Brain microvascular endothelial cell (primary cell): ENCODE measurements at places on chromosomes 12 and 14.

- DNase-seq = no peak
Measured at GRCh38 chr12:49220972-49221371, 32.1 kb upstream of the TUBA1A start.

- no peak for DNase-seq
Measured at GRCh38 chr12:52915637-52916036, 10.8 kb upstream of the KRT8 start.

- no peak for DNase-seq
Measured at GRCh38 chr12:41892302-41892701, 252.4 kb downstream of the GXYLT1 start.

- no peak for DNase-seq
Measured at GRCh38 chr14:96804895-96805294, 7.7 kb downstream of the VRK1 start.

GRCh38 chr12:65826353-65827171 lies 2.3 kb downstream of the HMGA2 start:
- DNase-seq = no peak

DNA sequence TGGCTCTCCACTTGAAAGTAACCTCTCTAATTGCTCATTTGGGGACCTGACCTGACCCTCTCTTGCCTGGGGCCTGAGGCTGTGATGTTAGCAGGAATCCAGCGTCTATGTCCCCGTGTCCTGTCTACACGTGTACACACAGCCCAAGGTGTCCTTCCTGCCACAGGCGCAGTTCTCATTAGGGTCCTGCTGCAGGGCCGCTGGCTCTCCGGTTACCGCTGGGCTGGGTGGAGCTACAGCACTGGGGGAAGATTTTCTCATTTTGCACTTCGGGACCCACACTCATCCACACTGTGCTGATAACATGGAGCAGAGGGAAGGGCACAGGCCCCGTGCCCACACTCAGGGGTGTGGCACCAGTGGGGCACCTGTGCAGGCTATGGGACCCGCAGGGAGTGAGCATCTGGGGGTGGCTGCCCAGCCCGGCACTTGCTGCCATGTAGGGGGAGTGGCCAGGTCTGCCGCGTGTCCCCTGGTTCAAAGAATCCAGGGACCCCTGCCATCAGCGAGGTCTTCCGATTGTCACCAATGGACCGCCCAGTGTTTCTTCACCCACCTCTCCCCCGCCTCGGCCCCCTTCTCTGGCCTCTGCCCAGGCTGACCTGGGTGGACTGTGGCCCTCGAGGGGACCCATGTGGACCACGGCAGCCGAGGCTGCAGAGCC lies 98.7 kb upstream of the SFSWAP start:
- no peak for DNase-seq

DNA sequence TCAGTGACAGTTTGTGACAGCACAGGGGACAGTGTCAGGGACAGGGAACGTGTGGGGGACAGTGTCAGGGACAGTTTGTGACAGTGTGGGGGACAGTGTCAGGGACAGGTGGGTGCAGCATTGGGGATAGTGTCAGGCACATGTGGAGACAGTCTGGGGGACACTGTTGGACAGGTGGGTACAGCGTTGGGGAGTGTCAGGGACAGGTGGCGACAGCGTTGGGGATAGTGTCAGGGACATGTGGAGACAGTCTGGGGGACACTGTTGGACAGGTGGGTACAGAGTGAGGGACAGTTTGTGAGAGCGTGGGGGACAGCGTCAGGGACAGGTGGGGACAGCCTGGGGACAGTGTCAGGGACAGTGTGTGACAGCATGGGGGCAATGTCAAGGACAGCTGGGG lies 140.0 kb downstream of the TMEM121 start:
- DNase-seq = no peak

DNA sequence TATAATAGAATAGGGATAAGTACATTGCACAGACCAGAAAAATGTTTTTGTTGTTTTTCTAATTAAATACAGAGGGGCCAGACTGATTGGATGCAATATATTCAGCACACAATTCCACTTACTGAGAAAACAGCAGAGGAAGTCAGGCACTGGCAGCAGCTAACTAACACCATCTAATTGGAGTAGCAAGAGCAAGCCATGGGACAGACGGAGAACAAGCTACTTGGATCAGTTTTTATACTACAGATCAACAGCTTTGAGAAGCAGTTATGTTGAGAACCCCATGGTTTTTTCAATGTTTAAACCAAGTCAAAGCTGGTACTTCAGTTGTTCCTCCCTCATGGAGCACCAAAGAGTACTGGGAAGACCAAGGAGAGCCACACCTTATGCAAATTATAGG lies 1249.4 kb downstream of the LRFN5 start:
- no peak for DNase-seq

GRCh38 chr14:102929241-102930137 lies 7.0 kb downstream of the AMN start:
- DNase-seq = no peak

GRCh38 chr12:110913119-110914056 lies 7.0 kb downstream of the MYL2 start:
- no peak for DNase-seq

DNA sequence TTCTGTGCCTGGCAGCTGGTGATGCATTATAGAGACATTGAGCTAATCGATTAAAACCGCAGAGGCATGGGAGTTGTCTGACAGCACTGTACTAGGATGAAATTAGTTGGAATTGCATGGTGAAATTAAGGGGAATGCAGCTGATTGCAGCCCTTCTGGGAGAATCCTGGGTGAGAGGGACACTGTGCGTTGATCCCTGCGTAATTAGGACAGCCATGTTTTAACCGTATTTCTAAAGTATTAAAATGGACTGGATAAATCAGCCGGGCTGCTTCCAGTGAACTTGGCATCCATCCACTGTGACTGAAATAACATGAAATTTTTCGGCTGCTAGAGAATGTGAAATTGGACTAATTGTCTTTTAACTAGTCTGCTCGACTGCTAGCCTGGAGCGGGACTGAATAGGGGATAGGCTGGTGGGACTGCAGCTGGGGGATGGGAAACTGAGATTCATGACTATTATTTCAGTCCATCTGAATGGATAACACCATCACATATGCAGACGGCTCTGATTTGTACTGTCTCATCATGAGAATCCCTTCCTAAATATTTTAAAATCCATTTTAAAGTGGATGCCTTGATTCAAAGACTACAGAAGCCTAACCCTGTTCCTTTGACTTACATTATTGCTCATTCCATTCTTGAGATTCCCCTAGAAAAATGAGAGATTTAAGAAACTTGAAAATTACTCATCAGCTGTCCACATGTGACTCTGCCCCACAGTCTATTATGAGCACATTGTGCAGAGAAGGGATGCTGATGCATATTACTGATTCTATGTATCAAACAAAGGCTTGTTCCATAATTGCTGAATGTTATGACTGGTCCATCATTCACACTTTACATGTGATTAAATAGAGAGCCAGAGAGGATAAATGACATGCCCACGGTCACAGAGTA lies 343.9 kb downstream of the NPAS3 start:
- DNase-seq = peak; percentile 5

DNA sequence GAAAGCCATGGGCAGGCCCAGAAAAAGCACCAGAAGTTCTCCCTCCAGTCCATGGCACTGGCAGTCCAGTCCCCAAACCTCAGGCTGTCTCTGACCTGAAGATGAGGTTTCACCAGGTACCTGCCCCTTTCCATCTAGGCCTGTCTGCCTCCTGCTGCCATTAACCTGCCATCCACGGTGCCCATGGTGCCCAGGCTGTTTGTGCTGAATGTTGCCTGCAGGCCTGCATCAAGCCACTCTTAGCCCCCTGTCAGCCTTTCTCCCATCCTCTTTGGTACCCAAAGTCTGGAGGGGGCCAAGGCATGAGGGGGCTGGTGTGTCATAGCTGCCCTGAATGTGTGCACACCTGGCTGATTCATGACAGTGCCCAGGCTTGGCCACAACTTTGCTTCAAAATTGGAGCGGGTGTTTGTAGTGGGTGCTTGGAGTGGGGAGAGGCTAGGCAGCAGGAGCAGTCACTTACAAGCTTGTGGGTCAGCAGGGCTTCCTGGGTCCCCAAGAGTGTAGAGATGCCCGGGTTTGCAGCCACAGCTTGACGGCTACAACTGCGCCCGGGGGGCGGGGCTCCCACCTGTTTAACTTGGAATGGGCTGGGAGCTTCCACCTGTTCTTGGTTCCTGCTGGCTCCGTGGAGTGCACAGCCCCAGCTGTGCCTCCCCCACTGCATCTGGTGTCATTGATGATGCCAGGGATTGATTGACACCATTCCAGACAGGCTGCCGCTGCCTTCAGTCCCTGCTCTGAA lies 88.5 kb downstream of the GPHN start:
- no peak for DNase-seq
